KG1 (cell line): ENCODE measurements at places on chromosomes 16 and 17.

DNA sequence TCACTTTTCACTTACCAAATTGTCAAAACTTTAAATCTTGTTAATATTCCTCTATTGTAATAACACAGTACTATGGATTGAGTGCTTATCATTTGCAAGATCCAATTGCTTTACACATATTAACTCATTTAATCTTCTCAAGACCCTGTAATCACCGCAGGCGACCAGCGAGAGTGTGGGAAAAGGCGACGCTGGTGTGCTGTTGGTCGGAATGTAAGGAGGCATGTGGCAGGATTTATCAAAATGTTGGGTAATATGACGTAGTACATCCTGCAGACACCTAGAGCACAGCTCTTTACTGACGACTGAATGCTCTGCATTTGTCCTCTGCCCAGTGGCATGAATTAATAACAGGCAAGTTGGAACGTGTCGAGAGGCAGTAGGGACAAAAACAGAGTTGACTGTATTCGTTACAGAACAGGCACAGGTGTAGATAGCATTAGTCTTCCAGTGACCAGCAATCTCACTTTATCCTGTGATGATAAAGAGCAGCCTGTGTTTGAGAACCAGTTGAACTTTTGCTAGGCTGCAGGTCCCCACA is 80.3 kb downstream of the TNRC6C start:
- no peak for DNase-seq

DNA sequence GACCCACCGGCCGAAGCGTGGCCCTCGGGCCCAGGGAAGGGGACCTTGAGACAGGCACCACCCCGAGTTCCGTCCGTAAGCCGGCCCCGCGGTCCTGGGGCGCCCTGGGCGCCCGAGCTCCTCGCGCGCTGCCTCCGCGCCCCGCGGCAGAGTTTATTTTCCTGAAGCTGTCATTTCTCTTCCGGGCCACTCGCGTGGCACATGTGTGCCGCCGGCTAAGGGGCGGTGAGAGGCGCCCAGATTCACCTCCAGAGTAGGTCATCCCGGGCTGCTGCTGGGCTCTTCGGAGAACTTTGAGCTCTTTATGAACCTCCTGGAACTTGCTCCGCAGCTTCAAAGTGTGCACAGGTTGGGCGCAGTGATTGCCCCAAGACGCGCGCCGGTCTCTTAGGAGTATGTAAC is 489 bp downstream of the ZC3H18 start:
- DNase-seq, result no peak

- DNase-seq, result no peak
Measured at GRCh38 chr16:83338138-83338537, 469.6 kb upstream of the HSBP1 start.

DNA sequence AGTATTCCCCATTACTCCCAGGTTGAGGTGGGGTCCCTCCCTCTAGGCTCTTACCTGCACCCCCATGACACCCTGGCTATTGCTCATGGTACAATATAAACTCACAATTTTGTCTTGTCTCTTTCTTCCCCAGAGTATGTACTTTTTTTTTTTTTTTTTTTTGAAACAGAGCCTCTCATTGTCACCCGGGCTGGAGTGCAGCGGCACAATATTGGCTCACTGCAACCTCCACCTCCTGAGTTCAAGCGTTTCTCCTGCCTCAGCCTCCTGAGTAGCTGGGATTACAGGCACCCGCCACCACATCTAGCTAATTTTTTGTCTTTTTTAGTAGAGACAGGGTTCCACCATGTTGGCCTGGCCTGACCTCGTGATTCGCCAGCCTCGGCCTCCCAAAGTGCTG is 8.5 kb downstream of the KANSL1 start:
- DNase-seq, result no peak

GRCh38 chr17:29363716-29364115 is 26.4 kb upstream of the TAOK1 start:
- DNase-seq, result no peak

- no peak for DNase-seq
Measured at GRCh38 chr17:17356931-17357270, 53.7 kb downstream of the NT5M start.

DNA sequence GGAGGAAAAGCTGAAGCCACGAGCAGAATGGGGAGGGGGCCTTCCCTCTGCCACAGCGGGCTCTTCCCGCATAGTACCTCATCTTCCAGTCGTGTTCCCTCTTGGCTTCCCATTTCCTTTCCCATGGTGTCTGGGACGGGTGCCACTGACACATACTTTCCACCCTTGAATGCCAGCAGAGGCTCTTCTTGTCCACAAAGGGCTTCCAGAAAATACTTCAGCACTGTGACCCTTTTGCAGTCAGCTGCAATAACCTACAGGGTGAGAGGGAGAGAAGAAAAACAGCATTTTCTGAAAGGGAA is 30.7 kb downstream of the HIC1 start:
- no peak for DNase-seq

DNA sequence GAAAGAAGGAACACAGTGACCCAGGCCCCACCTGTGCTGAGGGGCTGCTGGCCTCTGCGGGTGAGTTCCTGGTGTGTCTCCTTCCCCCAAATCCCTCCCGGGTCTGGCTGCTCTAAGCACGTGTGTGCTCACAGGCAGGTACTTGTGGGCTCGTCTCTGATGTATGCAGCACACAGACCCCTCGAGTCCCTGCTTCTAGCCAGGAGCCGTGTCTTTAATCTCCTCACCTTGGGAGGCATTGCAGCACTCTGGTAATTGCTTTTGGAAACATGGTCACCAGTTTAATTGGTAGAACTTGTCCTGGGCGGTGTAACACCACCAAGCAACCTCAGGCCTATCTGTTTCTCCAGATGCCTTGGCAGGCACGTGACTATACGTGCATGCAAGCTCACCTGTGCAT is 8.8 kb upstream of the RPL38 start:
- no peak for DNase-seq

DNA sequence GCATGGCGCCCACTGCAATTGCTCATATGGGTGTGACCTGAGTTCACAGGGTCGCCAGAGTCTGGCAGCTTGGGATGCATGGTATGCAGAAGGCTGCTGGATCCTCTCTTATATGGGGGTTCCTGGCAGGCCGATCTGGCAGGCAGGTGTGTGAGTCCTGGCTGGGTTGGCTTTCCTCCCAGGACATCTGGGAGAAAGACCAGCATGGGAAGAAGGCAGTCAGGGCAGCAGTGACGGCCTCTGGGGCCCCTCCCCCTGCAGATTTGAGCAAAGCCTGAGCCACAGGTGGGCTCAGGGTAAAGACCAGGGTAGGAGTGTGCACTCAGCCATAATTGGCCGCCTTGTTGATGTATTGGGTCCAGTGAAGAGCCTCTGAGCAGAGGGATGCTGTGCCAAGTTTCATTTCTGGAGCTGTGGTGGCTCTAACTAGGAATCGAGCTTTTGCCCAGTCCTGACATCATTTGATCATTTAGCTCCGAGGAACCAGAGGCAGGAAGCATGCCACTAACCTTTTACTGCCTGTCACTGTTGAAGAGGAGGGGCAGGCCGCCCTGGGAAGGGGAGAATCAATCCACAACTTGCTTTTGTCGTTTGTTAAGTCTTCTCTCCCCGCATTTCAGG is 174.3 kb downstream of the CCDC182 start:
- no peak for DNase-seq

- DNase-seq, result peak; percentile 23
Measured at GRCh38 chr16:19118938-19119431, 5.2 kb downstream of the ITPRIPL2 start.

- DNase-seq, result no peak
Measured at GRCh38 chr16:2755158-2755557, 2.7 kb downstream of the SRRM2 start.

- DNase-seq, result no peak
Measured at GRCh38 chr16:80723981-80724380, 80.4 kb downstream of the CDYL2 start.

DNA sequence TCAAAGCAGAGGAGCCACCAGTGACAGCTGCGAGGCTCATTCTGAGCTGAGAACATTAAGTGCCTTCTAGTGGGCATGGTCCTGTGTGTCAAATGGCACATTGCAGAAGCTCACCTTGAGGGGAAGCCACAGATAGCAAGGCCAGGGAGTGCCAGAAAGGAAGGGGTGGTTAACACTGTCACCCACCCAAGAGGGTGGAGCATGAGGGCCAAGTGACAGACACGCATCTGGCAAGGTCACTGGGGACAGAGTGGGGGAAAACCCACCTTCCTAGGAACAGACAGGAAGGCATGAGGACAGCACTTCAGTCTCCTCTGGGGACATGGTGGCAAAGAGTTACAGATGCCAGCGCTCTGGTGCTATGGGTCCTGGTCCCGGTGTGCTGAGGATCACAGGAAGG is 22.1 kb downstream of the NUBP1 start:
- no peak for DNase-seq

GRCh38 chr17:67585077-67585602 is 132.6 kb upstream of the NOL11 start:
- no peak for DNase-seq

GRCh38 chr17:77200711-77201110 is 59.9 kb downstream of the SEC14L1 start:
- no peak for DNase-seq

DNA sequence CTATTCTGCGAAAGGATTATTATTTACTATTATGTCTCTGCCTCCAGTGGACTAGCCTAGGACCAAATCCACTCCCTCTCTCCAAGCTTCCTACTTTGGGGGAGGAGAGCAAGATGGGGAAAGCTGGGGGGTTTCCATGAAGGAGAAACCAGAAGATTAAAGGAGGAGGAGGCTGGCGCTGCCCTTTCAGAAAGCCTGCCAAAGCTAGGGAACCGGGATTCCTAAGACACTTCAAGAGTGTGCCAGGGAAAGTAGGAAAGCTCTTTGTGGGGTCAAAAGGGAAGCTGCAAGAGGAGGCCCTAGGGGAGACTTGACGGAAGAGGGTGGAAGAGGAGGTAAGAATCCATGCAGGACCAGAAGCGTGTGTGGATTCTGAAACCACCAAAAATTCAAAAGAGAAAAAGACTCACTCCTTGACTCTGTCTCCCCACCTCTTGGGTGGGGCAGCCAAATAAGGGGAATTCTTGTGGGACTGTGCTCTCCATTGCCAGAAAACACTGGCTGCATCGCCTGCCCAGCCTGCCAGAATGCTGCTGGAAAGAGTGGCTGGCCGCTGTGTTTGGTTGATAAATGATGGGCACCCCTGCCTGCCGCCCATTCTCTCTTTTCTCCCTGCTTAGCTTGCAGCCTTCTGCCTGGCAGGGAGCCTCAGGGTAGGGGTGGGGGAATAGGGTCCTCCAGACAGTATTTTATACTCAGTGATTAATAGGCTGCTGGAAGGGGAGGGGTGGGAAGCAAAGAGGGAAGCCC is 11.8 kb upstream of the KAT7 start:
- DNase-seq, result no peak

- no peak for DNase-seq
Measured at GRCh38 chr17:17120294-17120693, 78.0 kb downstream of the MPRIP start.

GRCh38 chr17:2958706-2959222 is 104.6 kb downstream of the OR1D5 start:
- no peak for DNase-seq

DNA sequence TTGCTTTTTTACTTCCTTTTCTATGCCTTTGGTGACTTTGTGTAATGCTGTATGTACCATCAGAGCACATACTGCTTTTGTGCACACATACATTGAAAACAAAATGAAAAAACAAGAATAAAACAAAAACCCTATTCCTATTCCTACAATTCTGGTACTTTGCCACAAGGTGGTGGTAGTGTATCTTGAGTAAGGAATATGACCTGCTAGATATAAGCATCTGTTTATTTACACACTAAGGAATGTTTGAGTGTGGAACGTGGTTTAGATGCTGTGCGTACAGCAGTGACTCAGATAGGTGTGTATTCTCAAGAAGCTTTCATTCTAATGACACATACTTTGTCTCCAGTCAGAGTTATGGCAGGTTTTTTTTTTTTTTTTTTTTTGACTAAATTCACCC is 606.2 kb downstream of the WWOX start:
- no peak for DNase-seq

DNA sequence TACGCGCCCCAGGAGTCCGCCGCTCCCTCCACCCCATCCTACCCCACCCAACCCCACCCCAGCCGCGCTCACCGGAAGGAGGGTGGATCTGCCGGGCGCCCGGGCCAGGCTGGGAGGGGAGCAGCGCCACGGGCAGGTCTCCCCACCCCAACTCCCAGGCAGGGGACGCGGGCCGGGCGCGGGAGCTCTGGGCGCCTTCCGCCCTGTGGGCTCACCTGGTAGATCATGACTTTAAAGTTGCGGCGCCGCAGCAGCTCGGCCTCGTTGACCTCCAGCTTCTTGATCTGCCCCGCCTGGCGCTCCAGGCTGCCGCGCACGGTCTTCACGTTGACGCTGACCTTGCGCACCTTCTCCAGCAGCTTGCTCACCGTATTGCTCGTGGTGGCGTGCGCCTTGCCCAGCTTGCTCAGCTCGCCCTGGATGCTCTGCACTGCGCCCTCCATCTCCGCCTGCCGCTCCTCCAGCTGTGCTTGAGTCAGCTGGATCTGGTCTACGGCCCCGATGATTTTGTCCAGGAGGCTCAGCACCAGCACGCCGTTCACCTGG is 571 bp downstream of the CAVIN1 start:
- no peak for DNase-seq

- no peak for DNase-seq
Measured at GRCh38 chr16:28897826-28898225, 19.5 kb downstream of the ATP2A1 start.

- DNase-seq, result peak; percentile 8
Measured at GRCh38 chr17:75878174-75878998, at the start of gene TRIM47. Gene TRIM47 (minus strand): TSS chr17:75878581. CDS start chr17:75878548, 33 bp downstream.

DNA sequence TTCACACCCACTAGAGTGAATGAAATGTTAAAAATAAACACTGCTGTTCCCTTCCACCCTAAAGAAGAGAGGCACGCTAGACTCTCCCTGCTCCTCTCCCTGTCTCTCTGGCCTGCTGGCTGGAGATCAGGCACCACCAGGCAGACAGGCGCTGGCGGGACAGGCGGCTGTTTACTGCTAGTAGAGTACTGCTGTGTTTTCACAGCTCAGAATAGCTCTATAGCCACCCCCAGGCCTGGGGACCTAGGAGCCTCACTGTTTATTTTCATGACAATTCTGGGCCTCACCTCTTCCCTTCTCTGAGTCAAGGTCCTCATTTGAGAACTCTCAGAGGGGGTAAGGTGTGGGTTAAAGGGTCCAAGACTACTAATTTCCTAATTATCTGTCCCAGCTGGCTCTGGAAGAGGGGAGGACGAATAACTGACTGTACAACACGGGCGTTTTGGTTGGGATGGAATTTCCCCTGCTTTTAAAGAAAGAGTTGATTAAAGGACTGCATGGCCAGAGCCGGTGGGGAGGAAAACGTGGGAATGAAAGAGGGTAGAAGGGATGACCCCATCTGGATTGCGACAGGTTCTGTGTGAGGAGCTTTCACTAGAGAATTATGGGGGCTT is 9.0 kb upstream of the G6PC1 start:
- DNase-seq, result no peak

DNA sequence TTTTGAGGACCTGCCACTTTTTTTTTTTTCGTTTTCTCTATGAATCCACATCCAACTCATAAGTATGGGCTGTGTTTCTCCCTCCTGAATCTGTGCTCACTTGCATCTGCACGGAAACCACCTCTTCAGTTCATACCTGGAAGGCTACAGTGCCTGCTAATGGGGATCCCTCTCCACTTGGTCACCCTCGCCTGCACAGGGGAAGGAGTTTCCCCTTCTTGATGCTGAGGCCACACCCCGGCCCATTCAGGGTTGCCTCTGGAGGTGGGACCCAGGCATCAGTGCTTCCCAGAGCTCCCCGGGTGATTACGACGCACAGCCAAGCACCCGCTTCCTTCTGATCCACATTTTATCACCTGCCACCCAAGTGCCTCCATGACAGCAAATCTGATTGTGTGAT is 85.9 kb upstream of the TBC1D3K start:
- no peak for DNase-seq

- no peak for DNase-seq
Measured at GRCh38 chr16:53511084-53511402, 8.0 kb upstream of the AKTIP start.
